ENCODE measurements at places on chromosomes 5 and 9.

DNA sequence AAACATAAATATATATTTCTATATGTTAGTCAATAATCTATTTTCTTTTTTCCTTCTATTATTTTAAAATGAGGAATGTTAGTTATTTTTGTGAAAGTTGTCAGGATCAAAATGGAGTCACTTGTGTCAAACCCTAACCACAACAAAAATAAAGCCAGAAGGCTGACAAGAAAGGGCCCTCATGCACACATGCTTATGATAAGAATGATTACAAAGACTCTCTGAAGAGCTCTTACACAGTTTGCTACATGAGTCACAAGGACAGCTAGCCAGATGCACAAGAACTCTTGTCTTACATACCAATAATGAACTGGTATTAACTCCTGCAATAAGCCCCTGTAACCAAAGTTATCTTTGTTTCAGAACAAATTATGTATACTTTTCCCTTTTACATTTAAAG lies 64.7 kb downstream of the GGTA1 start:
- DNase-seq: no peak

DNA sequence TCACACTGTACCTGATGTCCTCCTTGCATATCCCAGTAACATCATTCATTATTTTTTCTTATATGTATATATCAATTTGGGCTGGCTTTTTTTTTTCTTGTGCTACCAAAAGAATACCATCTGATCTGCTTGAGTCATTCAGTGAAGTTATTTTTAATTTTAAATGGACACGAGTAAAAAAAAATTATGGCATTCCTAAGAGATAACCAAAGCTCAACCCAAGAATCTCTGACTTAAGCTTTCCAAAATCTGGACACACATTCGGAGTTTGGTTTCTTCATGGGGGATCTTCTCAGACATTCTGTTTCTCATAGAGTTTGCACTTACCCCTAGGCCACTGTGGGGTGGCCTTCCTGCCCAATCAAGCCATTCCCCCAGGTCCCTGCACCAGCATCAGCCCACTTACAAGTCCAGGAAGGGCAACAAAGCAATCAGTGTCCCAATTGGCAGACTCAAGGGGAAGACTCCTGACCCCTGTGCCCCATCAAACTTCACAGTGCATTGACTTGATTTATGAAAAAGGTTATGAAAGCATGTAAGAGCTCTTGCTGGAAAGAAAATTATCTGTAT lies 49.2 kb upstream of the SPDL1 start:
- DNase-seq: no peak

DNA sequence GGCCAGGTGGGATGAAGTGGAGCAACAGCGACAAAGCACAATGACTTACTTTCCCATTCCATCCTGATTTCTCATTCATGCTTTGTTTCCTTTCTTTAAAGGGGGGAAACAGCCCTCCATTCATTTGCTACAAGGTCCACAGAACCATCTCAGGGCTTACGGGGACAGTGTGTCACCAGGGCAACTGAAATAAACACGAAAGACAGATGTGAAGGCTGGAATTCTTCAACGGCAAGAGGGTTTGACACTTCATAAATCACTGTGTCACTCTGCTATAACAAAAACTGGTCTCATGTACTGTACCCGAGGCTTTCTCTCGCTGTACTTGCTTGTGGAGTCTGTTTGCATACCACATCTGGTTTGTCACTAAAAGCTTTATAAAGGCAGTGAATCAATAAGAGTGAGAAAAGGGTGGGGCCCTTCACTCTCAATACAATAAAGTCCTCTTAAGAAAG lies 150.8 kb downstream of the EFNA5 start:
- DNase-seq: no peak

GRCh38 chr9:125513668-125514413 lies 193.2 kb downstream of the MAPKAP1 start:
- DNase-seq: no peak

DNA sequence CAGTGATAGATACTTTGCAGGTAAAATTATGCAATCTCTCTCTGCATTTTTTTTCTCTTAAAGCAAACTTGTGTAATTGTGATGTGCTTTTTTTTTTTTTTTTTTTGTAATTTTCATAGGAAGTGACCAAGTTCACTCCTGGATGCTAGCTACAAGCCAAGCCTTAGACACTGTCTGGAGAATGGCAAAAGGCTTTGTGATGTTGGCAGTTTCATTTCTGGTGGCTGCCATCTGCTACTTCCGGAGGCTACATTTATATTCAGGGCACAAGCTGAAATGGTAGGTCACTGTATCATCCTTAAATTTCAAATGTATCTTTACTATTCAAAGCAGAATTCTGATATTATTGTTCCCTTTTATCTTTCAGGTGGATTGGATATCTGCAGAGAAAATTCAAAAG lies 19.3 kb downstream of the OTULINL start:
- DNase-seq: no peak

Measured in muscle of back (tissue), 13 donors.